HFFc6 (cell line): ENCODE measurements at places on chromosomes 4 and X. TPM values are rescaled to one million over a fixed set of nuclear protein-coding genes. Genes with fewer than 3 reads are reported as not detected.

NAP1L3 gene
- total RNA-seq, result 2.9 to 9.3 TPM (median 7.2 TPM) in 3 replicates

NXF2B gene
- not detected in 3 replicates for total RNA-seq

SYTL5 gene
- total RNA-seq, result 0.17 to 0.21 TPM (median 0.18 TPM) in 3 replicates

DNA sequence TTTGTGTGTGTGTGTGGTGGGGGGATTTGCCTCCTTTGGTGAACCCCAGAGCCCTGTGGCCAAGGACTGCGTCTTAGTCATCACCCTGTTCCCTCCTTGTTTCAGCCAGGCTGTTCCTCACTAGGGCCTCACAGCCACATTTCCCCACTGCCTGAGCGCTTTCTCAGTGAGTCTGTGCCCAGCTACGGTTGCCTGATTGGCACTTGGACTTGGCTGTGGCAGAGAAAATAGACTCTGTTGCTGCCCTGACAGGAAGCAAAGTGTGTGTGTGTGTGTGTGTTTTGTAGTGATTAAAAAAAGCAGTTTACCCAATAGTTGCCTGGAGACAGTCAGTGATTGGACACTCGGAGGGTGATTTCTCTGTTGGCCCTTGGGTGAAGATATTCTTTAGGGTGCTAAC, 113.0 kb downstream of the UCHL1 start:
- peaks cover 9% of the 10 kb centered on the region; the same call in 1 of the 2 replicates for H3K36me3 ChIP-seq
- H3K27ac ChIP-seq, result peak overlapping the region; percentile 69; the same call in 1 of the 2 replicates
- H3K27me3 ChIP-seq, result peaks cover 3% of the 10 kb centered on the region
- H3K4me1 ChIP-seq, result peaks cover 68% of the 10 kb centered on the region; the same call in 1 of the 2 replicates

GRCh38 chr4:77376788-77377460, 219.9 kb downstream of the CCNG2 start:
- H3K4me1 ChIP-seq, result no peaks in the 10 kb centered on the region
- H3K36me3 ChIP-seq, result no peaks in the 10 kb centered on the region
- no peak overlapping the region for H3K27ac ChIP-seq
- peaks cover 28% of the 10 kb centered on the region for H3K27me3 ChIP-seq
- H3K4me3 ChIP-seq, result no peak overlapping the region

CC2D2A gene
- 18.6 to 26.5 TPM (median 20.2 TPM) in 3 replicates for total RNA-seq

DNA sequence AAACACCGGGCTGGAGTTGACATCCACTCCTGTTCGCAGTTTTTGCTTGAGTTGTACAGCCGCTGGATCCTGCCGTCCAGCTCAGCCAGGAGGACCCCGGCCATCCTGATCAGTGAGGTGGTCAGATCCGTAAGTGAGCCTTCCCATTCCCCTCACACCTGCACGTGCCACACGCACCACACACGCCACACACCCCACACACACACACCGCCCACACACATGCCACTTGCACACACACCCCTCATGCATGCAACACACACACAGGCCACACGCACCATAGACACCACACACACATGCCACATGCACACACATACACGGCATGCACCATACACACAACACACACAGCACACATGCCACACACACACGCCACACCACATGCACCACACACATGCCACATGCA, 20.1 kb upstream of the MSANTD1 start:
- peak overlapping the region; percentile 7; the same call in 1 of the 2 replicates for H3K27ac ChIP-seq
- no peak overlapping the region for H3K4me3 ChIP-seq
- H3K27me3 ChIP-seq, result peaks cover 3% of the 10 kb centered on the region
- H3K4me1 ChIP-seq, result peaks cover 16% of the 10 kb centered on the region
- H3K36me3 ChIP-seq, result peaks cover 28% of the 10 kb centered on the region

DNA sequence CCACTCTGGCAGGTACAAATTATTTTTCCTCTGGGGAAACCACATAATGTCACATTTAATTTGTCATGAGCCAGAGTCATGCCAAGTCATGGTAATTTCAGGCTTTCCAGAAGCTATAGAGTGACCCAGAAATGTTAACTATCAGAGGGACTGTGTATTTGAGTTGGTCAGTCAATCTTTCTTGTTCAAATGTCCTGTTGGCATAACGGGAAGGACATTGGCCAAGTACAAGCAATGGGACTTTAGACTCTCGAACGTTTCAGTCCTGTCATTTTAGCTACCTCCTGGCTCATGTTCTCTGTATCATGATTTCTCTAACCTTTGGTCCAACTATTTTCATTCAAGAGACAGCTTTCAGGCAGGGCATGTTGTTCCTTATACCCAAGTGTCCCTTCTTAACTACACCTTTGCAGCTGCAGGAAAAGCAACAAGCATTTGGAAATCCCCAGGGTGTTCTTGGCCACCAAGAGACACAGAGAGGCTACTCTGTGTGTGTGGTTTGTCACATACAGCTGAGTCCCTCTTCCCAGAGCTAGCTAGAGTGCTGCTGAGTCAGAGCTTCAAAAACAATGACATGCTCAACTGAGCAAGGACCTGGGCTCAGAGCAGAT, 142.6 kb downstream of the EGF start:
- H3K36me3 ChIP-seq, result no peaks in the 10 kb centered on the region
- no peak for DNase-seq
- H3K27me3 ChIP-seq, result no peaks in the 10 kb centered on the region
- H3K27ac ChIP-seq, result no peak overlapping the region

CENPVL1 gene
- not detected in 2 replicates for total RNA-seq

- H3K36me3 ChIP-seq, result no peaks in the 10 kb centered on the region
- no peak overlapping the region for H3K27ac ChIP-seq
- peaks cover 46% of the 10 kb centered on the region for H3K27me3 ChIP-seq
- DNase-seq, result no peak
Measured at GRCh38 chr4:6423575-6423974, 48.8 kb downstream of the PPP2R2C start.

- H3K4me1 ChIP-seq, result peaks cover 57% of the 10 kb centered on the region
- no peak overlapping the region for H3K27ac ChIP-seq
- no peak overlapping the region for H3K4me3 ChIP-seq
- DNase-seq, result no peak
- peaks cover 2% of the 10 kb centered on the region; the same call in 1 of the 2 replicates for H3K27me3 ChIP-seq
Measured at GRCh38 chrX:19679787-19680186, 164.5 kb upstream of the MAP3K15 start.

GRCh38 chr4:8874003-8874895, 2.6 kb upstream of the HMX1 start:
- no peak overlapping the region for H3K4me3 ChIP-seq
- peaks cover 66% of the 10 kb centered on the region for H3K27me3 ChIP-seq
- no peaks in the 10 kb centered on the region for H3K4me1 ChIP-seq
- H3K27ac ChIP-seq, result no peak overlapping the region
- no peak for DNase-seq

DNA sequence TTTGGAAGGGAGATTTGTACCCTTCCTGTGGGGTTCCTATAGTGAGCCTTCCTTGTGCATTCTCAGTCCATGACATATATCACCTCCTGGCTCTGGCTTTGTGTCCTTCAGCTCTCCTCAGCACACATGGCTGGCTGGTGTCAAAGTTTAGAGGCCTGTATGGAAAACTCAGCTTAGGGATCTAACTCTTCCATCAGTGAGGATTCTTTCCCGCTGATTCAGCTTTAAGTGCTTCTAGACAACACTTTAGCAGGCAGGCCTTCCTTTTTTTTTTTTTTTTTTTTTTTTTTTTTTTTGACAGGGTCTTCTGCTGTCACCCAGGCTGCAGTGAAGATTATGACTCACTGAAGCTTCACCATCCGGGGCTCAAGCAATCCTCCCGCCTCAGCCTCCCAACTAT, 84.2 kb downstream of the NPNT start:
- H3K4me3 ChIP-seq, result no peak overlapping the region
- peaks cover 9% of the 10 kb centered on the region for H3K36me3 ChIP-seq

GRCh38 chrX:9832811-9833210, 46.6 kb downstream of the SHROOM2 start:
- H3K4me3 ChIP-seq, result no peak overlapping the region

- peaks cover 6% of the 10 kb centered on the region for H3K4me1 ChIP-seq
- DNase-seq, result no peak
- H3K27me3 ChIP-seq, result peaks cover 49% of the 10 kb centered on the region
- H3K4me3 ChIP-seq, result peak overlapping the region; percentile 87
- no peak overlapping the region for H3K27ac ChIP-seq
Measured at GRCh38 chr4:37891260-37892159, 626 bp downstream of the TBC1D1 start.

USP17L25 gene
- total RNA-seq, result not detected in 3 replicates

- H3K27ac ChIP-seq, result peak overlapping the region; percentile 98
- H3K27me3 ChIP-seq, result no peaks in the 10 kb centered on the region; the same call in 1 of the 2 replicates
- H3K4me1 ChIP-seq, result peaks cover 40% of the 10 kb centered on the region
- DNase-seq, result peak; percentile 43
- peak overlapping the region; percentile 99 for H3K4me3 ChIP-seq
Measured at GRCh38 chr4:105147553-105148161, 981 bp downstream of the TET2 start.

GRCh38 chr4:112140536-112140935, 4.7 kb upstream of the FAM241A start:
- H3K27me3 ChIP-seq, result peaks cover 8% of the 10 kb centered on the region
- H3K4me1 ChIP-seq, result peaks cover 7% of the 10 kb centered on the region
- no peak for DNase-seq
- no peaks in the 10 kb centered on the region for H3K36me3 ChIP-seq
- H3K4me3 ChIP-seq, result no peak overlapping the region

DOCK11 gene
- 17.7 and 19.0 TPM in 2 replicates for total RNA-seq

DNA sequence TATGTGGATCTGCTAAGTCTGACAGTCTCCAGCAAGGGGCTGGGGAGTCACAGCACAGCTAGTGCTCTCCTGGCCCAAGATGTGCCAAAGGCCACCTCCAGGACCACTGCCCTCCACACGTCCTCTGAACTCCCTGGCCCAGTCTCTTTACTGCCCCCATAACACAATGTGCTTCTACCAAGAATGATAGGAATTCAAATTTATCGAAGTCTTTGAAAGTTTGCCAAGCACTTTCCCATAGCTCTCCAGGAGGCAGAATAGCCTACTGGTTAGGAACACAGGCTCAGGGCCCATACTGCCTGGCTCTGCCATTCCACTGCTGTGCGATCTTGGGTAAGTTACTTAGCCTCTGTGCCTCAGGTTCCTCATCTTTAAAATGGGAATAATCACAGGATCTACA, 86.7 kb downstream of the NHSL2 start:
- peaks cover 23% of the 10 kb centered on the region for H3K4me1 ChIP-seq
- DNase-seq, result no peak
- H3K27ac ChIP-seq, result no peak overlapping the region
- H3K4me3 ChIP-seq, result no peak overlapping the region
- no peaks in the 10 kb centered on the region for H3K36me3 ChIP-seq
- H3K27me3 ChIP-seq, result peaks cover 11% of the 10 kb centered on the region

- peaks cover 32% of the 10 kb centered on the region for H3K4me1 ChIP-seq
- H3K27me3 ChIP-seq, result no peaks in the 10 kb centered on the region; the same call in 1 of the 2 replicates
- no peak for DNase-seq
- peak overlapping the region; percentile 49; the same call in 1 of the 2 replicates for H3K27ac ChIP-seq
- H3K36me3 ChIP-seq, result peaks cover 10% of the 10 kb centered on the region; the same call in 1 of the 2 replicates
Measured at GRCh38 chrX:70439016-70439415, 5.6 kb upstream of the DLG3 start.

GRCh38 chrX:21632027-21632426, 26.1 kb downstream of the KLHL34 start:
- DNase-seq, result no peak
- H3K4me3 ChIP-seq, result no peak overlapping the region
- H3K36me3 ChIP-seq, result no peaks in the 10 kb centered on the region
- H3K4me1 ChIP-seq, result no peaks in the 10 kb centered on the region
- no peak overlapping the region for H3K27ac ChIP-seq

HTN3 gene
- total RNA-seq, result not detected in 3 replicates

DNA sequence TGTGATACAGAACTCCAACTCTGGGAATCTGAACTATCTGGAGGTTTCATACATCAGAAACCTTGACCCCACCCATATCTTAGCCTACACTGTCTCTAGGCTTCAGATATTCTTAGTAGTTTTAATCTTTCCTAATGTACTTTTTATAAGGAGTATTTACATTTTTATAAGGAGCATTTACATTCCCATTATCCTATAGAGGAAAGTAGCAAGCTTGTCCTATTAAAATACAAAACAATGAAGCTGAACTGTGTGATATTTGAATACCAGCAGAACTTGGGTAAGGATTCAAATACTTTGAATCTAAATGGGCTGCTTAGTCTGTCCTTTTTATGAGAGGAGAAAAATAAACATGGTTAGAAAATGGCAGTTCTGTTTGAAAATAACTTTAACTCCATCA, 247.4 kb downstream of the FMR1NB start:
- no peak overlapping the region for H3K4me3 ChIP-seq
- no peak overlapping the region for H3K27ac ChIP-seq
- no peaks in the 10 kb centered on the region for H3K36me3 ChIP-seq
- H3K27me3 ChIP-seq, result no peaks in the 10 kb centered on the region
- H3K4me1 ChIP-seq, result no peaks in the 10 kb centered on the region
- no peak for DNase-seq
